Melanocyte of skin (primary cell): ENCODE measurements at places on chromosomes 3 and 15. TPM values are rescaled to one million over a fixed set of nuclear protein-coding genes. Genes with fewer than 3 reads are reported as not detected.

RLBP1 gene
- total RNA-seq, result 0.73 TPM in 1 of 2 replicates, not detected in the other

GOLGA8J gene
- under 0.01 TPM in 1 of 2 replicates, not detected in the other for total RNA-seq

GOLGA6A gene
- total RNA-seq, result 0.46 and 0.67 TPM in 2 replicates

COX17 gene
- total RNA-seq, result 23.1 and 28.7 TPM in 2 replicates

TERC gene
- total RNA-seq, result 512 and 722 TPM in 2 replicates
